PC-9 (cell line): ENCODE measurements at places on chromosomes 13 and 19.
A peak's percentile ranks its signal among the peaks of the same experiment; 100 is the strongest.

GRCh38 chr13:50198508-50198907 lies 183.3 kb downstream of the KCNRG start:
- no peak for DNase-seq

DNA sequence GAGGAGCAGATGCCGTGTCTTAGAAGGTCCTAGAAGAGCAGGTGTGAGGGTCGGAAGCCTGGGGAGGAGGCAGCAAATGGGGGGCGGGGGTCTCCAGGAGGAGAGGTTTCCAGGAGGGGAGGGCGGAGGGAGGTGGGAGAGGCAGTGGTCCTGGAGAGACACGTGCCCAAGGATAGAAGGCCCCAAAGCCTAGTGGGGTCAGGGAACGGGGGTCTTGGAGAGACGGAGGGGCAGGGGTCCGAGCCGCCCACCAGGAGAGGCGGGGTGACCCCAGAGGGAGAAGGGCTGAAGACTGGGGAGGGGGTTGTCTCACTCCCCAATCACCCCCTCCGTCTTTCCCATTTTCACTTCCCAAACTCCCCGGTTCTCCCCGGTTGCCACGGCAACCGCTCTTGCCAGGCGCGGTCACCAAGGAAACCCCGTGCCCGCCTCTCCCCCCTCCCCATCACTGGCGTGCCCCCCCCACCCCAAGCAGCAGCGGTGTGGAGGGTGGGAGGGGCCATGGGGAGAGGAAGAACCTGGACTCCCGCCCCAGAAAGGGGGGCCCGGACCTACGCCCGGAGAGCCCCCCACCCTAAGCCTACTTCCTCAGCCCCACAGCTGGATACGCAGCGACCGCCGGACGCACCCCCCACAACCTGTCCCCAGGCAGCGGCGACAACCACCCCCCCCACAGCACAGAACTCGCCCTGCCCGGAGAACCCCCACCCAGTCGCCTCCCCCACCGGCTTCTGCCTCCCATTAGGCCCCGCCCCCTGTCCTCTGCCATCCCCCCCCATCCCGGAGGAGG lies 988 bp downstream of the LRRC4B start:
- no peak for DNase-seq

GRCh38 chr19:47436712-47437401 lies 17.5 kb upstream of the MEIS3 start:
- peak; percentile 77 for DNase-seq

DNA sequence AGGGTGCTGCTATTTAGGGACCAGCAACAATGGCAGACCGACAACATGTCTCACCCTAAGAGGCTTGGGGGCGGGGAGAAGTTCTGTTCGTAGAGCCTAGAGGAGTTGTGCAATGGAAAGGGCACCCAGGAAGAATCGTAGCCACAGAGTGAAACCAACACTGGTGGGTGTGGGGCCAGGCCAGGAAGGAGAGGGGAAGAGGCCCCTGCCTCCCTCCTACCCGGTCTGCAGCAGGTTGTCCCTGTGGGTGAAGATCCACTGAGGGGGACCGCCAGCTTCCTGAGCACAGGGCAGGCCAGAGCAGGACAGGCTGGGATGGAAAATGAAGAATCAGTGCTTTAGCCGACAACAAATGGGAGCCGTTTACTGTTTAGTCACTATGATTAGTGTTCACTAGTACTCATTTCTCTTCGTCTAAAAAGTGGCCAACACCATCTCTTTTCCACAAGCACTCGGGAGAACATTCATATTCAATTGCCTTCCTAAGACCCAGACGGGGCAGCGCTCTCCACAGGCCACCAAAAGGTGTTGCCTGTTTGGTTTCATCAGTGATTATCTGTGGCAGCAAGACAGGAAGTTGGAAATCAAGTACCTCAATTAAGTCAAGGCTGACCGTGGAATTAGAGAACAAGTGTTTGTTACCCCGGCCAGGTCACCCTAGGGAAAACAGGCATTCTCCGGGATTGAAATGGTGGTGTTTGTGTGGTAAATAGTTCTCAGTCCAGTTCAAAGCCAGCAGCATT lies 1.1 kb upstream of the ATP11A start:
- no peak for DNase-seq

- peak; percentile 15 for DNase-seq
These were observed 6.6 kb upstream of the ZDHHC20 start for GRCh38 chr13:21465710-21466160.
